ENCODE measurements at places on chromosomes 11 and 22.

DNA sequence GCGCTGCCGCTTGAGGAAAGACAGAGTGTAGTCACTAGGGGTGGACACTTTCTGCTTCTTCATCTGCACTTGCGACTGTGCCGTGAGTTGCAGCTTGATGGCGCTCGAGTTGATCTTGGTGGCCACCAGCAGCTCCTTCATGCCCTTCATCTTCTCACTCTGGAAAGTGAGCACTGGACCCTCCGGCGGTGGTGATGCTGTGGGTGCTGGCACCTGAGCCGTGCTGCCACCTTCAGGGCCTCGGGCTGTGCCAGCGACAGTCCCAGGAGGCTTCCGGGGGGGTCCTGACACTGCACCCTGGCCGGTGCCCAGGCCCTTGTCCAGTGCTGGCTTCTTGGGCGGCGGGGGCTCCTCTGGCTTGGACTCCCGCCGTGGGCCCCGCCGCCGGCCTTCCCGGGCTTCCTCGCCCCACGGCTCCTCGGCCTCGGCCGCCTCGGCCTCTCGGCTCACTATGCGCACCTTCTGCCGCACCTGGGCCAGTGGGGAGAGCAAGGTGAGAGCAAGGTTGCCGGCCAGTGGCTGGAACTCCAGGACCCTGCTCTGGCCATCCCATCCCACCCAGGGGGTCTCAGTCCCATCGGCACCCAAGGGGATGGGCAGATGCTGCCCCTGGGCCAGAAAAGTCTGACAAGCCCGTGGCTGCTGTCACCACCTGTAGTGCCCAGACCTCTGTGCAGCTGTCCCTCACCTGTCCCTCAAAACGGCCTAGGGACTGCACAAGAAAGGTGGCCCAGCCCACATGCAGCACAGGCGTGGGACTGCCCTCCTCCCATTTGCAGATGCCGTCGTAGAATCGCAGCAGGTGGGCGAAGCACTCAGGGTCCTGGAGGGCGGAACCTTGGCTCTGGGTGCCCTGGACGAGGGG, 1.6 kb upstream of the MAP4K2 start:
- no peak for DNase-seq

DNA sequence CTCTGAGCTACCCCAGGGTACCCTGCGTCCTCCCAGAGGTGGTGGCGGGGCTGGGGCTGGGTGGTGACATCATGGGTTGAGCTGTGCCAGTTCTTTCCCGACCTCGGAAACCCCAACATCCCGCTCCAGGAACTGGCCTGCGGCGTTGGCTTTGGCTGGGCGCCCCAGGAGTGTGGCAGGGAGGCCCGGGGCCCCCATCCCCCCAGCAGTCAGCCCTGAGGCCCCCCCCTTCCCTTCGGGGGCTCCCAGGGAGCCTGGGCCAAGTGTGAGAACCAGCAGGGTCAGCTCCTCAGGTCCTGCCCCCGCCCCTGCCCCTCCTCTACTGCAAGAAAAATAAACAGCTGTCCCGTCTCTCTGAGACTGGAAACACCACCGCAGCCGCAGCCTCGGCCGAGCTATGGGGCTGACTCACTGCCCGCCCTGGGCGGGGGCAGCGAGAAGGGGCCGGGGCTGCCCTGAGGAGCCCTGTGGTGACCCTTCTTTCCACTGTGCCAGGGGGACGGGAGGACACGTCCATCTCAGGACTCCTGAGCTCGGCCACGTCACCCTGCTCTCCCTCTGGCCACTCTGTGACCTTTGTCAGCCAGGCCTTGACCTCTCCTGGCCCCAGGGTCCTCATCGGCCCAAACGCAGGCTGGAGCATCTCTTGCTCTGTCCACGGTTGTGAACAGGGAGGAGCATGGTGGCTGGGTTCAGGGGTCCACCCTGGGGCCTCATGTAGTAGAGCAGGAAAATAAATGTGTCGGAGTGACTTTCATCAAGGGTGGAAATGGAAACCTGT, 73.4 kb downstream of the WNT7B start:
- DNase-seq = peak; percentile 48

DNA sequence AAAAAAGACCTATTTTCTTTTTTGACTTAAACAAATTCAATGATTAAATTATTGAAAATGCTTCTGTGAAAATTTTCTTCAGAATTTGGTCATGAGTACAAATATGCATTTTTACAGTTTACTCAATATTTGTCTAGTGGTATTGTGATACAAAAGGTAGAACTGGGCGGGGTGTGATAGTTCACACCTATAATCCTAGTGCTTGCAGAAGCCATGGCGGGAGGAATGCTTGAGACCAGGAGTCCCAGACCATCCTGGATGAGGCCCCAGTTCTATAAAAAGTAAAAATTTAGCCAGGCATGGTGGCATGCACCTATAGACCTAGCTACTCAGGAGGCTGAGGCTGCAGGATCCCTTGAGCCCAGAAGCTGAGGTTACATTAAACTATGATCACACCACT, 90.6 kb downstream of the ARHGAP42 start:
- no peak for DNase-seq

DNA sequence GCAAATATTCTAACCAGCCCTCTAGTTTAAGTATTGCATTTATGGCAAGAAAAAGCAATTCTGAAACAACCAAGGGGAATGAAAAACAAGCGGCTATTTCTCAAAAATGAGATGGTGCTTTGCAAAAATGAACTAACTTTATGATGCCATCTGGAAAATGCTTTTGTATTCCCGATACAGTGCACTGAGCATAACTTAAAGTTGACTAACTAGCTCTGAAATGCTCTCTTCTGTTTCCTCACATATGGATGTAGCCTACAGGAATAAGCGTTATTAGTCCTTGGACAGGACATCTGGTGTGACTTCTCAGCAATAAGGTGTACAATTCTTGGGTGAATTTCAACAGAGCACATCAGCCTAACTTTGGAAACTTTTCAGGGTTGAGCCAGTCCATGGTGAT, 228.2 kb upstream of the DDI1 start:
- no peak for DNase-seq

GRCh38 chr11:12213883-12214282, 103.5 kb downstream of the MICAL2 start:
- peak; percentile 25 for DNase-seq

DNA sequence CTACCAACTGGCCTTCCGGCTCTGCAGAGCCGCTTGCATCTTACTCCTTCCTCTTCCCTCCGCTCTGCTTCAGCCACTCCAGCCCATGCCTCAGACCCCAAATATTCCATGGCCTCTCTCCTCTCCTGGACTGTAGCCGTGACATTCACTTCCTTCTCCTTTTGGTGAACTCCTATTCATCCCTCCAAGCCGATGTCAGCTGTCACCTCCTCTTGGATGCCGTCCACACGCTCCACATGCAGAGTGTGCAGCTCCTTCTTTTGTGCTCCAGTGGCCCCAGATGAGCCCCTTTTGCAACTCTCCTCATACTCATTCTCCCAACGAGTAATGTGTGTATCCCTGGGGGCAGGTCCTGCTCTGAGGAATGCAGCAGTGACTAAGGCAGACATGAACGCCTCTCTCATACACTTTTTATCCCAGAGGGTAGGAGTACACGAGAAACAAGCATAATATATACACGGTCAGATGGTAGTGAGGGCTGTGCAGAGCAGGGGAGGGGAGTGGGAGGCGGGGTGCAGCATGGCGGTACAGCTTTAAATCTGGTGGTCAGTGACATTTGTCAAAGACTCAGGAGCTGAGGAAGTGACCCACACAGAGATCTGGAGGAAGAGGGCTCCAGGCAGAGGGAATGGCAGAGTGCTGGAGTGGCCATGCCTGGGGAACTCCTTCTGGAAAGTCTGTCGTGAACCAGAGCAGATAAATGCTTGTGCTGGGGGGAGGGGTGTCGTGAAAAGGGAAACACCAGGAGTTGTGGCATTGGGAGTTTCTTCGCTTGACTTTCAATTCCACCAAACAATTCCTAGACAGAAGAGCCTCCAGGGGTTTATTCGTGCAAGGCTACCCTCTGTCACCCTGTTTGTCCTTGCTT, 83.8 kb upstream of the ATXN10 start:
- DNase-seq = peak; percentile 68

GRCh38 chr11:75388386-75389275, 10.7 kb upstream of the RPS3 start:
- DNase-seq = peak; percentile 69

DNA sequence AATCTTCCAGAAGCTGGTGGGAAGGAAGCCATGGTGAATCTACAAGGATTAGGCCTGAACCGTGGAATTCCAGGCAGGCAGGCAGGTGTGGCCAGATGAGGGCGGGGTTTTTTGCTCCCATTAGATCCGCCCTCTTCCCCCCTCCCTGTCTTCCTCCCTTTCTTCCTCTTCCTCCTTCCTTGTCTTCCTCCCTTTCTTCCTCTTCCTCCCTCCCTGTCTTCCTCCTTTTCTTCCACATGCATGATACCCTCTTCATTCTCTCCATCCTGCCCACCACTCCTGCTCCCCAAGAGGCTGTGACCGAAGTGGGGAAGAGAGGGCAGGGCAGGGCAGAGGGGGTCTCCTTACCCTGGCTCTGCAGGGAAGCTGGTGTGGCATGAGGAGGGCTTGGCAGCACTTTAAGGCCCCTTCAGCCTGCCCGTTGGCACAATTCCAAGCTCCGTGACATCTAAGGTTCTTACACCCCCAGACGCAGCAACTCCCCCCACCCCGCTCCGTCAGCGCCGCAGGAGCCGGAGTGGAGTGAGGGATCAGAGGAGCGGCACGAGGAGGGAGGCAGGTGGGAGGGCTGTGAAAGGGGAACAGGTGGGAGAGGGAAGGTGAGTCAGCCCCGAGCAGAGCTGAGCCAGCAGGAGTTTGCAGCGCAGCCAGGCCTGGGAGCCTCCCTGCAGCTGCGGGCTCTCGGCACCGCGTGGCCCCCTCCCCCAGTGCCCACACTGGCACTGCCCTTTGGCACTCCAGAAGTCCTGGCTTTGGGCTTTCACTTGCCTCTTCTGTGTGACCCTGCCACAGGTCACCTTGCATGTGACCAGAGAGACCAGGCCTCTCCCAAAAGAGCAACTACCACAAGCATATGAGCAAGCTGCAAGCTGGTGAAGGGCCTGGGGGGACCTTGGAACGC, 32.1 kb downstream of the KCNJ4 start:
- no peak for DNase-seq

DNA sequence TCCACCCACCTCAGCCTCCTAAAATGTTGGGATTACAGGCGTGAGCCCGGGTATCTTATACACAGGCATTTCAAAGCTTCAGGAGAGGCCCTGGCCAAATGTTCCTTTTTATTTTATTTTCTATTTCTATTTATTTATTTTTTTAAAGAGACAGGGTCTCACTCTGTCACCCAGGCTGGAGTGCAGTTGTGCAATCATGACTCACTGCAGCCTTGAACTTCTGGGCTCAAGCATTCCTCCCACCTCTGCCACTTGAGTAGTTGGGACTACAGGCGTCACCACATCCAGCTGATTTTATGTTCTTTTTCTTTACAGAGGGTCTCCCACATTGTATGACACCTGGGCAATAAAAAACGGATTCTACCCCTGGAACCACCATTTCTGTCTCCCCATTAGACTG, 71.2 kb downstream of the FBXO7 start:
- DNase-seq = peak; percentile 60

- DNase-seq = no peak
Observed at GRCh38 chr11:2581151-2581930, 118.5 kb downstream of the KCNQ1OT1 start.

- no peak for DNase-seq
Observed at GRCh38 chr11:56271092-56271491, 2.9 kb upstream of the OR5T1 start.
